Activated naive CD4-positive, alpha-beta T cell treated with anti-CD3 and anti-CD28 coated beads for 36 hours (primary cell): ENCODE measurements at places on chromosomes 6 and 20.

DNA sequence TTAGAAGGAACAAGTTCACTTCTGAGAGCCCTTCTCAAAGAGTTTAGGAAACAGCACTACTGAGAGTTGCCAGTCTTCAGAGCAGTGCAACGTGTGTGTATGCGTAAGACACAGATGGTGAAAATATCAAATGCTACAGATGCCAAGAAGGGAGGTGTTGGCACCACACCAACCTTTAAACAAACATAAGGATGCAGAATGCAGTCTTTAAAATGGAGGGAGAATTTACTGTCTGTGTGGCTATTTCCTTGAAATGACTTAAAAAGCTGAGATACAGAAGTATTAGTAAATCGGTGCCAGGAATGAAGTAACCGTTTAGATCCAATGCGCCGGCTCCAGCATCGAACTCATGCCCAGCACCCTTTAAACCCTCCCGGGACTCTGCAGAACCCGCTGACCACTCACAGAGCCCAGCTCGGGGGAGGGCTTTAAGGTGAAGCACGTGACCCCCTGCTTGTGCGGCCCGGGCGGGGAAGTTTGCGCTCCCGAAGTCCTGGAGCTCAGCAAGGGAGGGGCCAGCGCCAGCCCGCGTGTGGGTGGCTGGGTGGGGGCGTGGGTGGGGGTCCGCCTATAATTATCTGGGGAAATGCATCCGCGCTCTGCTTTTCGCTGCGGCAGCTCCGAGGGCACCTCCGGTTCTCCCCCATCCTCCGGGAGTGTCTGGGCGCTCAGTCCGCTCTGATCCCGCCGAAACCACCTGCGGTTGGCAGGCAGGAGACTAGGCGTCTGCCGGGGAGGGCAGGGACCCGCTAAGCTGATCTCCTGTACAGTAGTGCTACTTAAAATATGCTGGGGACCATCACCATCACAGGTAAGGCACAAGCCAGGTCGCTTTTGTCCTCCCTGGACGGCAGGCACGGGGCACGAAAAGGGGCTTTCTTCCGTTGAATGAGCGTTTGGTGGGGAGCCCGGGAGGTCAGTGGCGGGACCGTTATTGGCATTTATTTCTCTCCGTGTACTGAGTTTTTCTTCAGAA lies 66.0 kb downstream of the ZBTB2 start:
- peak; percentile 36 for DNase-seq
- H3K27me3 ChIP-seq, result peaks cover 47% of the 10 kb centered on the region
- peaks cover 18% of the 10 kb centered on the region for H3K4me1 ChIP-seq
- H3K36me3 ChIP-seq, result no peaks in the 10 kb centered on the region
- peak overlapping the region; percentile 64 for H3K4me3 ChIP-seq
- no peak overlapping the region for H3K27ac ChIP-seq

DNA sequence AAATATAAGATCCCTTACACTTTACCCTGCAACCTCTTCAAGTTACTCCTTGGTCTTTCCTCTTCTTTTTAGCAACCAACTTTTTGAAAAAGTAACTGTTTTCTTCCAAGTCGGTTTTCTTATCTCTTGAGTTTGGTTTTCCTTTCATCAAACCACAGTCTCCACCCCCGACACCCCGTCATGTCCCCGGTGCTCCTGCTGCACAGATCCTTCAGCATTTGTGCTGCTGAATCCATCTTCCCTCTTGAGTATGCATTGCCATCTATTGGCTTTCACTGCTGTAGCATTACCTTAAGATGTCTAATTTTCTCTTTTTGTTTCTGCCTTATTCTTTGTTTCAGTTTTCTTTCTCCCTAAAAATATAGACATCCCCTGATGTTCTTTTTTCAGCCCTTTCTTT lies 11.9 kb upstream of the TNFRSF21 start:
- peaks cover 5% of the 10 kb centered on the region for H3K4me1 ChIP-seq
- no peak for DNase-seq
- H3K27ac ChIP-seq, result no peak overlapping the region
- H3K27me3 ChIP-seq, result peaks cover 32% of the 10 kb centered on the region

DNA sequence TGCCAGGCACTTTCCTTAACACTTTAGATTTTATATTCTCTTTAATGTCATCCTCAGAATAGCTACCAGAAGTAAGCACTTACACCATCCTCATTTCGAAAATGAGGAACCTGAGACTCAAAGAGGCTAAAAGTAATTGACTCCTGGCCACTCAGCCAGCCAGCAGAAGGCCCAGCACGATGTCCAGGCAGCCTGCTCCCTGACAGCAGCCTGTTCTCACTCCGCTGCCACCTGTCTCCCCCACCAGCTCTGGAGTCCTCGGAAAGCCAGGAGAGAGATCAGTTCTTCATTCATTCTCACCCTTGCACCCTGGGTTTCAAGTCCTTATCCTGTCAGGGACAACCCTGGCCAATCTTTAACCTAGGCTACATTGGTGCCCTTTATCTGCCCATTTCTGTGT lies 174.0 kb downstream of the SASH1 start:
- H3K36me3 ChIP-seq, result no peaks in the 10 kb centered on the region
- DNase-seq, result no peak
- no peaks in the 10 kb centered on the region for H3K4me1 ChIP-seq
- peaks cover 8% of the 10 kb centered on the region for H3K27me3 ChIP-seq
- H3K27ac ChIP-seq, result no peak overlapping the region

- no peak overlapping the region for H3K4me3 ChIP-seq
- H3K27ac ChIP-seq, result no peak overlapping the region
- no peak for DNase-seq
- peaks cover 25% of the 10 kb centered on the region for H3K27me3 ChIP-seq
- no peaks in the 10 kb centered on the region for H3K36me3 ChIP-seq
- peaks cover 6% of the 10 kb centered on the region for H3K4me1 ChIP-seq
Observed at GRCh38 chr6:32371229-32371628, 474 bp downstream of the TSBP1 start.

DNA sequence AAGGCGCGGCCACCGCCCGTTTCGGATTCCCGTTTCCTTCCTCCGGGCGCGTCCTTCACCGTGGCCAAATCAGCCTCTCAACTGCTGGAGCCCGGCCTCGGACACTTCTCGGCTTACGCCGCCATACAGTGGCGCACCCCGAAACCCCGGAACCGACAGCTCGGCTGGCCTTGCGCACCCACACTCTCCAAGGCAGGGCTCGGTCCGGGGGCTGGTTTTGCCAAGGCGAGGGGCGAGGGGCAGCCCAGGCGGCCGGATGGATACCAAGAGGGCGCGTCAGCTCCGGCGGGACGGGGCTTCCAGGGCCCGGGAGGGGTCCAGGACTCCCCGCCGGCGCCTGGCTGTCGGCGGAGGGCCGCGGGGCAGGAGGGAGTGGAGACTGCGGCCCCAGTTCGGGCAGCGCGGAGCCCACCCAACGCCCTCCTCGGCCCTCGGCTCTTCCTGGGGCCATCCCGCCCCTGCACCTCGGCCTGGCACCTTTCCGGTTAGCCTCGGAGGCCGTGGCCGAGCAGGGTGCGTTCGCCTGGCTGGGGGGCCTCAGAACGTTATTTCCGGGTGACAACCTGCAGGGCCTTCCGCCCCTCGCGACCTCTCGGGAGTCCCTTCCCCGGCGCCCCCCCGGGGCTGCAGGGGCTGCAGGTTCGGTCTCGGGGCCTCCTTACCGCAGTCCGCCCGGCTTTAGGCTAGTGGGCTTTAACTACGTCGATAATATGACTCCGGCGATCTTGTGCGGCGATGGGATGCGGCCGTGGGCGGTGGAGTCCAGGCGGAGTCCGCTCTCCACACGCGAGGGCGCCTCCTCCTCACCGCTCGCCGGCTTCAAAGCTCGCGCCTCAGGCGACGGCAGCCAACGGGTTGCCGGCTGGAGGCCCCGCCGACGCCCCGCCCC lies 697 bp upstream of the CEP43 start:
- DNase-seq, result peak; percentile 26
- peaks cover 8% of the 10 kb centered on the region for H3K36me3 ChIP-seq
- H3K4me1 ChIP-seq, result peaks cover 26% of the 10 kb centered on the region
- peak overlapping the region; percentile 86 for H3K4me3 ChIP-seq
- H3K27ac ChIP-seq, result no peak overlapping the region
- no peaks in the 10 kb centered on the region for H3K27me3 ChIP-seq

- no peak overlapping the region for H3K27ac ChIP-seq
- no peak overlapping the region for H3K4me3 ChIP-seq
- peaks cover 10% of the 10 kb centered on the region for H3K4me1 ChIP-seq
- peaks cover 1% of the 10 kb centered on the region for H3K27me3 ChIP-seq
Observed at GRCh38 chr6:127446356-127446755, 12.8 kb downstream of the KIAA0408 start.

DNA sequence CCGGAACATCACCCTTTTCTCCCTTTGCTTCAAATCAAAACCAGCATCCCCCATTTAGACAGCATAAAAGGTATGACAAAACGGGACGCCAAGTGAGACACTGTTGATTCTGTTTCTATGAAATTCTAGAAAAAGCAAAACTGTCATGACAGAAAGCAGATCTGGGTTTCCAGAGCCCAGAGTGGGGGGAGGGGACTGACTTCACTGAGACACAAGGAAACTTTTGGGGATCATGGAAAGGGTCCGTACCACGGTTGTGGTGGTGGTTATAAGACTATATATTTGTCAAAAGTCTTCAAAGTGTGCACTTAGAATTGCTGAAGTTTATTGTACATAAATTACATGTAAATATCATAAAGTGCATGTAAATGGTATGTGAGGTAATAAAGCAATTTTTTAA lies 82.6 kb downstream of the SLC22A3 start:
- no peak for DNase-seq
- peaks cover 13% of the 10 kb centered on the region for H3K4me1 ChIP-seq
- no peak overlapping the region for H3K4me3 ChIP-seq
- no peaks in the 10 kb centered on the region for H3K36me3 ChIP-seq
- H3K27me3 ChIP-seq, result peaks cover 42% of the 10 kb centered on the region

GRCh38 chr6:11921017-11921438 lies 91.1 kb upstream of the HIVEP1 start:
- no peak overlapping the region for H3K27ac ChIP-seq
- no peak overlapping the region for H3K4me3 ChIP-seq
- DNase-seq, result no peak
- no peaks in the 10 kb centered on the region for H3K36me3 ChIP-seq
- H3K27me3 ChIP-seq, result no peaks in the 10 kb centered on the region

DNA sequence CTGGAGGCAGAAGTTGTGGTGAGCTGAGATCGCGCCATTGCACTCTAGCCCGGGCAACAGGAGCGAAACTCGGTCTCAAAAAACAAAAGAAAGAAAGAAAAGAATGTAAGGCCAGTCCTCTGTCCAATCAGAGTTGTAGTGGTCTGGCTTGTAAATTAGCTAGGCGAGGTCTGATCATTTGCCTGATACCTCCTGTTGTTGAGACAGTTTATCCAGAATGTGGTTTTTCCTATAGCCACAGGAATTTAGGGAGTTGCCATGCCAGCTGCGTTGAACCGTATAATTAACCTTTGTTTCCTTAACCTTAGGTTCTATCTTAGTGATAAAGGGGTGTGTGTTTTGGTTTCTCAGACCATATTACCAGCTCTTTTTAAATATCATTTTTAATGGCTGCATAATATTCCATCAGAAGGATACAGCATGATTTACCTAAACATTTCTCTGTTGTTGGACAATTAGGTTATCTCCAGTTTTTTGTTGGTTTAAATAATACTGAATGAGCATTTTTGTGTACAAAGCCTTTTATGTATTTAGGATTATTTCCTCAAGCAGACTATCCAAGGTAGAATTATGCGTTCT lies 11.7 kb upstream of the PPARD start:
- DNase-seq, result no peak
- H3K4me3 ChIP-seq, result no peak overlapping the region
- no peak overlapping the region for H3K27ac ChIP-seq

DNA sequence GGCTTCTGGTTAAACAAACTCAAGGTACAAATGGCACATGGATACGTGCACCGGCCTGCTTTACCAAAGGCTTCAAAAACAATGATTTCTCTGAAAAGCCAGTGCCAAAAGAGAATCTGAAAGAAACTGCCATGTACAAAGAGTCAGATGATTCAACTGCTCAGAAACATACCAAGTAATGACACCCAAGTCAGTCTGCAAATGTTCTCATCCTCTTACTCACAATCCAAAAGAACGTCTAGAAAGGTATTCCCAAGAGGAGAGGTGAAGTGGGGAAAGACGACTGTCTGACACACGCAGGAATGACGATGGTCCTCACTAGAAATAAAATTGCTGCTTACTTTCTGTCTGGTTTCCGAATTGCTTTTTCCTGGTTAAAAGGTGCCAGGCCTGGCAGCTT lies 52.9 kb downstream of the NFATC2 start:
- H3K27ac ChIP-seq, result peak overlapping the region; percentile 15
- DNase-seq, result no peak
- H3K4me1 ChIP-seq, result peaks cover 90% of the 10 kb centered on the region
- peaks cover 43% of the 10 kb centered on the region for H3K36me3 ChIP-seq
- H3K4me3 ChIP-seq, result no peak overlapping the region

- DNase-seq, result no peak
- H3K27ac ChIP-seq, result peak overlapping the region; percentile 98
- H3K27me3 ChIP-seq, result no peaks in the 10 kb centered on the region
- H3K4me3 ChIP-seq, result peak overlapping the region; percentile 99
- peaks cover 81% of the 10 kb centered on the region for H3K36me3 ChIP-seq
- peaks cover 72% of the 10 kb centered on the region for H3K4me1 ChIP-seq
Observed at GRCh38 chr20:32205843-32206759, 1.4 kb downstream of the PLAGL2 start.

GRCh38 chr6:81485395-81485794 lies 267.1 kb downstream of the TENT5A start:
- H3K36me3 ChIP-seq, result no peaks in the 10 kb centered on the region
- no peaks in the 10 kb centered on the region for H3K4me1 ChIP-seq
- H3K4me3 ChIP-seq, result no peak overlapping the region
- no peaks in the 10 kb centered on the region for H3K27me3 ChIP-seq
- no peak for DNase-seq

- H3K36me3 ChIP-seq, result no peaks in the 10 kb centered on the region
- H3K27me3 ChIP-seq, result peaks cover 4% of the 10 kb centered on the region
- H3K4me1 ChIP-seq, result no peaks in the 10 kb centered on the region
Observed at GRCh38 chr6:46930331-46930730, 8.6 kb upstream of the ADGRF5 start.

DNA sequence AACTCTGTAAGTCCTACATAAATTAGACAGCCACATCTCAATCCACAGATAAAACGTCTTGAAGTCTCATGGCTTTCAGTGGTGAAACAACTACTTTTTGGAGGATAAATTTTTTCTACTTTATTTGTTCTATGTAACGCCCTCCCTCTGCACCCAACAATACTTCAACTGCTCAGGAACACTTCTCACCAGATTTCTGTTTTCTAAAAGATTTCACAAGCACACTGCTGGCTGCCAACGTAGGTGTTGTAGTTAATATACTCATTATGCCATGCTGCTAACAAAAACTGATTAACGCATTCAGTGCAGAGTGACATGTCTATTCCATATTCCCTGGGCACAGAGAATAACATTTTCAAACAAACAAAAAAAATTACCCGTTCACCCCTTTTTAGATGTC lies 10.2 kb downstream of the USP49 start:
- H3K4me1 ChIP-seq, result no peaks in the 10 kb centered on the region
- H3K27ac ChIP-seq, result no peak overlapping the region
- H3K36me3 ChIP-seq, result no peaks in the 10 kb centered on the region
- no peaks in the 10 kb centered on the region for H3K27me3 ChIP-seq
- DNase-seq, result no peak
- H3K4me3 ChIP-seq, result no peak overlapping the region
